AG04449 (cell line): ENCODE measurements at places on chromosomes 1 and 21.

DNA sequence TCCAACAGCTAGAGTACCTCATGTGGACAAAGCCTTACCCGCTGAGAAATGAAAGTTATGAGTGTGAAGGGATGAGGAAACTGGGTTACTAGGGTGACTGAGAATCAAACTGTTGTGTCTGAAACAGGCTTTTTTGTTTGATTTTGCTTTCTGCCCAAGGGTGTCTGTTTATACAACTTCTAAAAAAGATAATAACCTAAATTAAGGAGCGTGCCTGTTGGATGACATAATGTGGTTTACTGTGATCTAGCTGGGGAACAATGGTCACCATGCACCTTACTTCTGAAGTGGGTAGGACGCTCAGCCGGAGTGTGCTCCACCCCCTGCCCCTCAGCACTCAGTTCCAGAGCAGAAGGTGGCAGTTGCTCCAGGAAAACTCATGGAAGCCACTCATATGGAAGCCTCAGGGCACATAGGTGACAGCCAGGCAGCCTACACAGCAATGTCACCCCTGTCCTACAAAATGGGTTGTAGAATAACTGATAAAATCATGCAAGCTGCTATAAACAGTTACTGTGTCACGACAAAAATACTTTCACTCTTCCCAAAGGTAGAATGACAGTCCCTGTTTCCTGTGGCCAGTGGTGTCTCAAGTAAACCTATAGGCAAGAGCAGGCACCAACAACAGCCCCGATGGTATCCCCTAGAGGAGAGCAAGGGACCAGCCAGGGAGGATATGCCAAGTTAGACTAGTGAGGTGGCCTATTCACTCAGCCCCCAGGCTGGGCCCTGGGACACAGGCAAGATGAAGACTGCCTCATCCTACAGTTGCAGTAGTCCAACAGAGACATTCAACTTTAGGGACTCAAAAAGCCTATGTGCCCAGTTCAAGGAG is 29.3 kb downstream of the SIPA1L2 start:
- no peak for DNase-seq

- DNase-seq, result no peak
Observed at GRCh38 chr1:227947386-227947675, 401 bp downstream of the WNT9A start.

DNA sequence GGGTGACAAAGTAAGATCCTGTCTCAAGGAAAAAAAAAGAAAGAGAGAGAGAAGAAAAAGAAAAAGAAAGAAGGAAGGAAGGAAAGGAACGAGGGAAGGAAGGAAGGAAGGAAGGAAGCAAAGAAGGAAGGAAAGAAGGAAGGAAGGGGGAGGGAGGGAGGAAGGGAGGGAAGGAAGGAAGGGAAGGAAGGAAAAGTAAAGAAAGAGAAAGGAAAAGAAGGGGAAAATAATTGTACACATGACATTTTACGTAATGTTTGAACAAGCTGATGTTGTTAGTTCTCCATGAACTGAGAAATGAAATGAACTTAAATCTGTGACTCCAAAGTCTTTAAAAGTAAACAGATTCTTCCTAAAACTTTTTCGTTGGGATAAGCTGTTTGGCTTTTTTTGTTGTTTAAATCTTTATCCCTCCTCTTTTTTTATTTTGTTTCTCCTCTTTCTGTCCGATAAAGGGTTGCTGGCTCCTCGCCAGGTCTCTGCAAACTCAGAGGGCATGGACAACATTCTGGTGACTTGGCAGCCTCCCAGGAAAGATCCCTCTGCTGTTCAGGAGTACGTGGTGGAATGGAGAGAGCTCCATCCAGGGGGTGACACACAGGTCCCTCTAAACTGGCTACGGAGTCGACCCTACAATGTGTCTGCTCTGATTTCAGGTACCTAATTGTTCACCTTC is 59.8 kb downstream of the IL12RB2 start:
- no peak for DNase-seq

DNA sequence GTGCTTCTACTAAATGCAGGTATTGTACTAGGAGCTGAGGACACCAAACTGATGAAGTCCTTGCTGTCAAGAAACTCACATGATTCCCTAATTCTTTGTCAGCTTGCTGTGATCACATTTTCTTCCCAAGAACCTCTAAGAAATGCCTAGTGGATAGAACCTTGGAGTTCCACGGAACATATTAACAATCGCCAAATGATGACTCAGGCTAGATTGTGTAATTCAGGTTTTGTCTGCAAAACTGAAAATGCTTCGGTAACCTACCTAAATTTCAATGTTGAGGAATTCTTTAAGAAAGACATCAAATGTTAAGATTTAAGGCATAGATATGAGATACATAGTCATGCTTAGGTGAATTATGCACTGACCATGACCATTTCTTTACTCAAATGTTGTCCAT is 1.7 kb upstream of the GADD45A start:
- DNase-seq, result no peak

DNA sequence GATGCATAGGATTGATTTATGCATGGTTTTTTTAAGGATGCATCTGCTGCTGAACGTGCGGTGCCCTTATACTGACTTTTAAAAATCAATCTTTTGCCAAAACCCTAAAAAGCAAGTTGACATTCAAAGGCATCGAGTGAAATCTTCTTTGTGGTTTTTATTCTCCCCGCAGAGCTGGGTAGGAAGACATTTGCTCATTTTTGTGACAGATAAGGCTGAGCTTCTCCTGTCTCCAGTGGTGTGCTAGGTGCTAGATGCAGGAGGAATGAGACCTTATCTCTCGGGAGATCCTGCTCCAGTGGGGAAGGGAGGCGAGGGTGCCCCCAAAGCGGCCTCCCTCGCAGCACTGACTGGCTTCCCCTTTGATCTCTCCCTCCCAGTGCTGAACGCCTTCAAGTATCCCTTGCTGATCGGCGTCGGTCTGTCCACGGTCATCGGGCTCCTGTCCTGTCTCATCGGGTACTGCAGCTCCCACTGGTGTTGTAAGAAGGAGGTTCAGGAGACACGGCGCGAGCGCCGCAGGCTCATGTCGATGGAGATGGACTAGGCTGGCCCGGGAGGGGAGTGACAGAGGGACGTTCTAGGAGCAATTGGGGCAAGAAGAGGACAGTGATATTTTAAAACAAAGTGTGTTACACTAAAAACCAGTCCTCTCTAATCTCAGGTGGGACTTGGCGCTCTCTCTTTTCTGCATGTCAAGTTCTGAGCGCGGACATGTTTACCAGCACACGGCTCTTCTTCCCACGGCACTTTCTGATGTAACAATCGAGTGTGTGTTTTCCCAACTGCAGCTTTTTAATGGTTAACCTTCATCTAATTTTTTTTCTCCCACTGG is 14.9 kb upstream of the CD101 start:
- DNase-seq, result no peak

GRCh38 chr1:91440847-91441246 is 36.2 kb upstream of the HFM1 start:
- DNase-seq, result no peak

DNA sequence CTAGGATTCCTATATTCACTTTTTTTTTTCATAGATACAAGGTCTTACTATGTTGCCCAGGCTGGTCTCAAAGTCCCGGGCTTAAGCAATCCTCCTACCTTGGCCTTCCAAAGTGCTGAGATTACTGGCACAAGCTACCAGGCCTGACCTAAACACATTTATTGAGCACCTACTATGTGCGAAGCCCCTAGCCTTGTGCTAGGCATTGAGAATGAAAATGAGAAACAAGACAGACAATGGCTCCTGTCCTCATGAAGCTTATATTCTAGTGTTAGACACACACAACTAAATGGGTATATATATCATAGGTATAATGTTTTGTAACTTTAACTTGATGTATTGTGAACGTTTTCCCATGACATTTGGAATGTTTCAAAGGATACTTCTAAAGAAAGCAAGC is 11.5 kb downstream of the TMEM50A start:
- DNase-seq, result no peak

GRCh38 chr21:21915816-21916215 is 917.6 kb downstream of the NCAM2 start:
- no peak for DNase-seq
